Stimulated activated CD4-positive, alpha-beta T cell treated with anti-CD3 and anti-CD28 coated beads, Interleukin-1b, Interleukin-23, amount 100 ng/mL, for 1 hour (primary cell): ENCODE measurements at places on chromosomes 7 and 10.

DNA sequence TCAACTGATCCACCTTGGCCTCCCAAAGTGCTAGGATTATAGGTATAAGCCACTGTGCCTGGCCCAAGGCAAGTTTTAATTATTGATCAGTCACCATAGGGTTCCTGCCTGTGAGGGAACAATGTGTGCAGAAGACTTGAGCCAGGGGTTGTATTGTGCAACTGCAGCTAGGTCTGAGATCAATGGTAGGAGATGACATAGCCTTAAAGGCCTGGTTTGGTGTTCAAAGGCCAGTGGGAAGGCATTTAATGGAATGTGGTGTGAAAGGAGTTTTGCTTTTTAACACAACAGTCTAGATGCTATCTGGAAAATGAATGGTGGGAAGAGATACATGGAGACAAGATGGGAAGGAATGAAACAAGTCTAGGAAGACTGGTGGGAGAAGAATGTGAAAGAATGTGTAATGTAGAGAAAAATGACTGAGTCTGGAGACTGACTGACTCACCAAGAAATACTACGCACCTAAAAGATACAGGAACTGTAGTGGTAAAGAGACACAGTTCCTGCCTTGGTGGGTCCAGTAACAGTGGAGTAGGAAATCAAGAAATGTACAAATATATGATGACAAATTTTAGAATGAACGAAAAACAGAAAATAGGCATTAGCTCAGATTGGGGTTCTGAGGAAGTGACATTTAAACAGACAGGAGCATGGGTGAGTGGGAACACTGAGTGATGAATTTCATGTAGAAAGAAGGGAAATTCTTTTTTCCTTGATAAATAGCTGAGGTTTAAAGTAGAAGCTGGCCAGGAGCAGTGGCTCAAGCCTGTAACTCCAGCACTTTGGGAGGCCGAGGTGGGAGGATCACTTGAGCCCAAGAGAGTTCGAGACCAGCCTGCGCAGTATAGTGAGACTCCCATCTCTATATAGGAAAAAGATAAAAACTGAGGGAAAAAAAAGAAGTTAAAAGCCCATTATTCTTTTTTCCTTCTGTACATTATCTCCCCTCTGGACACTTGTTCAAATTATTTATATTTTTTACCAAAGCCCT is 9.4 kb downstream of the HNRNPF start:
- DNase-seq, result no peak

GRCh38 chr7:149414745-149415390 is 46.0 kb downstream of the ZNF777 start:
- DNase-seq, result peak; percentile 40

- no peak for DNase-seq
These were observed 13.1 kb downstream of the PLEKHA1 start for GRCh38 chr10:122387572-122387971.

DNA sequence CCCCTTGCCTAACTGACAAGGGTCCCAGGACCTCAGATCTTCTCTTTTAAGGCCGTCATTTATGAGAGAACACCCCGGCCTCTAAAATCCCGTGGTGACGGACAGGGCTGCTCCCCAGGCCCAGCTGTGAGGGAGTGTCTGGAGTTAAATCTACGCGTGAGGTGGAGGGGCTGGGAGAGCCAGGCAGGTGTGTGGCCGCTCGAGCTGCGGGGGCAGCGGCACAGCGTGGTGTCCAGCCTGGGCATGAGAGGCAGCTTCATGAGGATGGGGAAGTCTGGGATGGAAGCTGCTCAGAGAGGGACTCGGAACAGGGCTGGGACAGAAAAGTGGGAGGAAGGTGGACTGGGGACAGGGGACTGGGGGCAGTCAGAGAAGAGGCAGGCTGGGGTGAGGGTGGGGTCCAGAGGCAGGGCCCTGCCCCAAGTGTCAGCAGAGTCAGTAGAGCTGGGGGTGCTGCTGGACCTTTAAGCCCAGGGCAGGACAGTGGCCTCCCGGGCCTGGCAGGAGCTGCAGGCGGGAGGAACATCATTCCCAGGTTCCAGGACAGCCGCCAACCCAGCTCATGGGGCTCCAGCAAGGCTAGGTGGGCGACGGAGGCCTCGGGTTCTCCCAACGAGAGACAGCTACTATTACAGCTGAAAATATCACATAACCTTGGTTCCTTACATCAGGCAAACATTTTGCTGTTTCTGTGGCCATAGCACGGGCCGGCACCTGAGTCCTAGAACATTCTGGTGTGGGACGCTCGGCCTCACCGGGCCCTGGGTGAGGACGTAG is 55.2 kb downstream of the JAKMIP3 start:
- no peak for DNase-seq

DNA sequence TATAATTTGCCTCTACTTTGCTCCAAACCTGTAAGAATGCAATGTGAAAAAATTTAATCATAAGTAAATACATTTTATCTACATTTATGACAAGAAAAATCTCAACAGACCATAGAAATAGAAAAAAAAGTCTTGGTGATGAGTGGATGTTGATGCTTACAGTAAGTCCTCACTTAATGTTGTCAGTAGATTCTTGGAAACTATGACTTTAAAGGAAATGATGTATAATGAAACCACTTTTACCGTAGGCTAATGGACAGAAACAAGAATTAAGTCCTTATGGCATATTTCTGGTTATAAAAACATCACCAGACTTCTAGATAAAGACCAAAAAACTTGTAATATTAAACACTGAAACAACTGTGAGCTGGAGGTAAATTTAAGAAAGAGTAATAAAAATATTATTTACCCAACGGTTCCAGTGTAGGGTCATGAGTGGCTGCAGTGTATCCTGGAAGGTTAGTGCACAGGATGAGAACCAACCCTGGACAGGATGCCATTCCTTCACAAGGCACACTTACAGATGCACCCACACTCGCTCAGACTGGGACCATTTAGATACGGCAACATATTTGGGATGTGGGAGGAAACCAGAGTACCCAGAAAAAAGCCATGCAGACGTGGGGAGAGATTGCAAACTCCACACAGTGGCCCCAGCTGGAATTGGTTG is 76.3 kb downstream of the GLCCI1 start:
- DNase-seq, result no peak

GRCh38 chr7:18845700-18846099 is 271.7 kb downstream of the TWIST1 start:
- no peak for DNase-seq

- no peak for DNase-seq
These were observed 189.1 kb downstream of the DGKI start for GRCh38 chr7:137657476-137658189.

GRCh38 chr10:127227027-127227426 is 30.6 kb upstream of the INSYN2A start:
- DNase-seq, result no peak

DNA sequence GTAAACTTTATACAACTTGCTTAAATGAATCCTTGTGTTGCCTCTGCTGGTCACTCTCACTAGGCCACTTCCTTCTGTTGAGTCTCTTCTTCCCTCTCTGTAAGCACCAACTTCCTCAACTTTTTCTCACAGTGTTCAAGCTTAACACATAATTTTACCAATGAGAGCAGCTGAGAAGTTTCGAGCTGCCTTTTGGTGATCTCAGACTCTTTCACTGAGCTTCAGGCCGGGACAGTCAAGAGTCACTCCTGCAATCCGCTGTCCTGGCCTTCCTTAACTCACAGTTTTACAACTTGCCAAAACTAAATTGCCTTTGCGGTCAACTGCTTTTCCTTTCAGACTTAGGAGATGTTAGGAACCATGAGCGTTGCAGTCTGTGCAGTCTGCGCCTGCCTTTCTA is 47.4 kb downstream of the PRPF18 start:
- no peak for DNase-seq

- DNase-seq, result no peak
These were observed 19.7 kb downstream of the SKIDA1 start for GRCh38 chr10:21505711-21506278.

DNA sequence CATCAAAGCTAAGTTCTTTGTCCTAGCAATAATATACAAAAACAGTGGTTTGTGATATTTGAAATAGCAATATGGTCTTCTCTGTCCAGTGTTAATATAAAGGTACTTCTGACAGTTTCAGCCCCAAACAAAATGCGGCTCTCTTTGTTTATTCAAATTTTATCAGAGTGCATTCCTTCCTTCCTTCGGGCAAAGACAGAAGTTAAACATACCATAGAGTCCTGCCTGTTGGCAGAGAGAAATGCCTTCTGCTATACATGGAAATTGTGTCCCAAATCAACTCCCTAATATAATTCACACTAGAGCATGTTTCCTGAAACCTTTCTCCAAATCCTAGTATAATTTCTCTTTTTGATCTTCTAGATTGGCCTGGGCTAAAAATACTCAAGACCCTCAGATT is 21.2 kb upstream of the ATE1 start:
- DNase-seq, result no peak

DNA sequence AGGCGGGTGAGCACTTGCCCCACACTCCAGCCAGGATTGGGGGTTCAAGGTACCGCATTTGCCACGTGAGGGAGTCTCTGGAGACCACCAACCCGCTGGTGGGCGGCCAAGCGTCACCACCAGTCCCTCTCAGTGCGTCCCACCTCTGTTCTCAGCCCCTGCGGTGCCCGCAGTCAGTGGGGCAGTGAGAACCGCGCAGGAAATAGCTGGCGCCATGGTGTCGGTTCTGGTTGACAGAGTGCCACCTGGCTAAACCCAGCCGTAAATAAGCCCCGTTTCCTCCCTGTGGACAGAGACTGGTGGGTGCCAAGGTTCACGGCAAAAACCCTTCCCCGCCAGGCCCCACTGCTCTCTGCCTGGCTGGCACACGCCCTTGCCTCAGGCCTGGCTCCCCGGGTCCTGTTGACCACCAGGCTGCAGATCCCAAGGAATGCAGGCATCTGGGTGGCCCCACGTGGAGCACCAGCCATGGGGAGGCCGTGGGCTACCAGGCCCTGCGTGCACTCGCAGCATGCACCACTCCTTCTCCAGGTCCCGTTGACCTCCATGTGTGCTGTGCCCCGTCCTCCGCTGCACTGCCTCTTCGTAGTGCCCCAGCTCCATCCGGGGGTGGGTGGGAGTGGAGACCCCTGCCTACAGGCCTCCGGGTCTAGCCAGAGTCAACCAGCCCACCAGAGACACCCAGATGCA is 140.0 kb downstream of the LHPP start:
- DNase-seq, result no peak

GRCh38 chr7:108270385-108271015 is 140.3 kb upstream of the LAMB4 start:
- no peak for DNase-seq

GRCh38 chr7:42344198-42344755 is 107.3 kb upstream of the GLI3 start:
- DNase-seq, result no peak

- DNase-seq, result no peak
These were observed 66.0 kb upstream of the DOCK1 start for GRCh38 chr10:126839094-126839761.

DNA sequence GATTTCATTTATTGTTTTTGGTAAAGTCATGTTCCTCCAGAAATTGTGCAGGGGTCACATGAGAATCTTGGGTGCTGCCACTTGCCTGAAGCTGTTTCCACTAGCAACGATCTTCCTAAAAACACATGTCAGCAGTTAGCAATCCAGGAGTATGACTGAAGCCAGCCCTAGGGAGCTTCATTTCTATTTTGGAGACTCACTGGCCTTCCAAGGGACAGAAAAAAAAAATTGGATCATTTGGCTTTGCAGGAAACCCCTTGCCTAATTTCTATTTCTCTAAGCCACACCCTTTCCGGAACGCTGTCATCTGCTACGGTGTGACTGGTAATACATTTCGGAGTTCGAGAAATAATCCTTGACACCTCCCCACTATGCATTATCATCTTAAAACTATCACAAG is 204.7 kb downstream of the TAX1BP1 start:
- DNase-seq, result no peak
